NCI-H526 (cell line): ENCODE measurements at places on chromosomes 7 and 10.

- DNase-seq: no peak
Measured at GRCh38 chr10:133264461-133264860, 12.2 kb downstream of the ADAM8 start.

DNA sequence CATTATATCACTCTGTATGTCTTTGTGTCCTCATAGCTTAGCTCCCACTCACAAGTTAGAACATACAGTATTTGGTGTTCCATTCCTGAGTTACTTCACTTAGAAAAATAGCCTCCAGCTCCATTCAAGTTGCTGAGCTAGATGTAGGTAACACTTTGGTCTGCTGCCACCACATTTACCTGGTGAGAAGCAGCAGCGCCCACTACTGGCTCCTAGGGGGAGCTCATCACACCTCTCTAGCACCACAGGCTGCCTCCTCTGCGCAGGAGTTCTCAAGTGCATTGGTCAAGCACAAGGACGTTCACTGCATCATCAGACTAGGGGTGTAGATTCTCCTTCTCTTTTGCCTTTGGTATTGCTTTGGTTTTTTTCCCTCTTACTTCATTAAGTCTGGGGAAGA is 530.9 kb upstream of the AUTS2 start:
- DNase-seq: peak; percentile 54

- DNase-seq: no peak
Measured at GRCh38 chr10:34959321-34959720, 130.8 kb downstream of the CUL2 start.

DNA sequence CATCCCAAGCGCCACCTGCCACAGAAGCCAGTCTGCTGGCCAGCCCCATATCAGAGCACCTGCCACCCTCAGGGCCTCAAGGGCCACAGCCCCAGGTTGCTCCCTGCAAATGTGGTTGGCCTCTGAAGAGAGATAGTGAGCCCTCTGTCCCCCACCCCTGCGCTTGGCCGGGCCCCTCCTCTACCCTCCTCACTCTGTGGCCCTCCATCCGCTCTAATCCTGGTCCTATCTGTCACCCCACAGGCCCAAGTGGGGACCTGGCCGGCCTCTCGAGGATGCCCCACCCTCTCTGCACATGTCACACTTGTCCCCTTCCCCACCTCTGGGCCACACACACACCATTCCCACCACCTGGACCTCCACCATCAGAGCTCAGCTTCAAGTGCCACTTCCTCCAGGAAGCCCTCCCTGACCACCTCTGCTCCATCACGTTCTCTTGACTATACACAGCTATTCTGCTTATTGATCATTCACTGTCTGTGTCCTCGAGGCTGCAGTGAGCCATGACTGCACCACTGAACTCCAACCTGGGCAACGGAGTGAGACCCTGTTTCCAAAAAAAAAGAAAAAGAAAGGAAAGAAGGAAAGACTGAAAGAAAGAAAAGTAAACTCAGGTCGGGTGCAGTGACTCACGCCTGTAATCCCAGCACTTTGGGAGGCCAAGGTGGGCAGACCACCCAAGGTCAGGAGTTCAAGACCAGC is 42.4 kb downstream of the TNRC18 start:
- no peak for DNase-seq

DNA sequence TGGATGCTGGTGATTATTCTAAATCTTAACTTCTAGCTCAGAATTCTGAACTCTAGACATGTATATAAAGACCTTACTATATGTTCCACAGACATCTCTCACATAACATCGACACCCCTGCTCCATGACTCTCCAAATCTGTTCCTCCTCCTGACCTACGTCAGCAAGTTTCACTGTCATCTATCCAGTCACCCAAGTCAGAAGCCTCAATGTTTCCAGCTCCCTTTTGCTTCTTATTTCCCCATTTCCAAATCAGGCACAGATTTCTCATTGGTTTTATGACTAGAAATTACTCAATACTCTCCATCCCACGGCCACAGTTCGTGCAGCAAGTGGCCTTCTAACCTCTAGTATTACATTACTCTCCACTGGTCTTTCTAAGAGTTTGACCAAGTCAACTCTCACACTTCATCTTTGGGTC is 28.5 kb downstream of the EPC1 start:
- DNase-seq: no peak

- DNase-seq: no peak
Measured at GRCh38 chr10:788796-789748, 99.6 kb upstream of the DIP2C start.

DNA sequence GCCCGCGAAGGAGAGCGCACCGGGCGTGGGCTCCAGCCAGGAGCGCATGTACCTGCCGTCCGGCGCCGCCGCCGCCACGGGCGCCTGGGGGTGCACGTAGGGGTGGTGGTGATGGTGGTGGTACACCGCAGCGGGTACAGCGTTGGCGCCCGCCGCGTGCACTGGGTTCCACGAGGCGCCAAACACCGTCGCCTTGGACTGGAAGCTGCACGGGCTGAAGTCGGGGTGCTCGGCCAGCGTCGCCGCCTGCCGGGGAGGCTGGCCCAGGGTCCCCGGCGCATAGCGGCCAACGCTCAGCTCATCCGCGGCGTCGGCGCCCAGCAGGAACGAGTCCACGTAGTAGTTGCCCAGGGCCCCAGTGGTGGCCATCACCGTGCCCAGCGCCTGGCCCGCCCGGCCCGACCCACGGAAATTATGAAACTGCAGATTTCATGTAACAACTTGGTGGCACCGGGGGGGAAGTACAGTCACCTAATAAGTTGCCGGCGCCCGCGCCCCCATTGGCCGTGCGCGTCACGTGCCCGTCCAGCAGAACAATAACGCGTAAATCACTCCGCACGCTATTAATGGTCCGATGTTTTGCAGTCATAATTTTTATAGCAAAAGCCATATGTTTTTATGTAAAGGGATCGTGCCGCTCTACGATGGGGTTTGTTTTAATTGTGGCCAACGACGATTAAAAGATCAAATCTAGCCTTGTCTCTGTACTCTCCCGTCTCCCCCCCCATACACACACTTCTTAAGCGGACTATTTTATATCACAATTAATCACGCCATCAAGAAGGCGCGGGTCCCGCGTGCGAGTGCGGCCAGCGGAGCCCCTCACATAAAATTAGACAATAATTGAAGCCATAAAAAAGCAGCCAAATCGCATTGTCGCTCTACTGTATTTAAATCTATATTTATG is at the start of gene HOXA9:
TSS of gene HOXA9 (minus strand) at position 449 of the 907 bp plus-strand sequence. CDS start at position 369, 80 bp downstream.
- no peak for DNase-seq

DNA sequence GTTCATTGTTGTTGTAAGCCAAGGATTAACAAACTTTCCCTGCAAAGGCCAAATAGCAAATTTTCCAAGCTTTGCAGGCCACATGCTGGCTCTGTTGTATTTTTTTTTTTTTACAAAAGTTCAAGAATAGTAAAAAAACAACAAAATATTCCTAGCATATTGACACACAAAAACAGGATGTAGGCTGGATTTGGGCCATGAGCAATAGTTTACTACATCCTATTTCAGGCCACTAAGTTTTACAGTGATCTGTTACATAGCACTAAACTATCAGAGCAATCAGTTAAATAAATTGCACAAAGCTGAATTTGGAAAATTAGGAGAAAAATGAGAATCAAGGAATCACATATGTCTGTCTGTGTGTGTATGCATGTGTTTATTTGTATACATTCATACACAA is 491.8 kb upstream of the GHITM start:
- DNase-seq: no peak

DNA sequence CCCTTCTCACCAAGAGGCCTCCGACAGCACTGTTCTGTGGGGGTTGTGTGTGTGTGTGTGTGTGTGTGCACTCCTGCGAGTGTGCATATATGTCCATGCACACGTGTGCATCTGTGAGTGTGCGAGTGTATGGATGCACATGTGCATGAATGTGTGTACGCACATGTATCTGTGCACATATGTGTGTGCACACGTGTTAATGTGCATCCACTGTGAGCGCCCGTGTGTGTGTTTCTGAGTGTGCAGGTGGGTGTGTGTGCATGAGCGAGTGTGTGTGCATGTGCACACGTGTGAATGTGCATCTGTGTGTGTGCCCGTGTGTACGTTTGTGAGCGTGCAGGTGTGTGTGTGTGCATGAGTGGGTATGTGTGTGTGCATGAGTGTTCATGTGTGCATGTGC is 48.5 kb upstream of the FOXL3 start:
- DNase-seq: no peak

GRCh38 chr10:82288461-82288881 is 413.5 kb downstream of the NRG3 start:
- DNase-seq: no peak

GRCh38 chr7:140013676-140014075 is 49.1 kb downstream of the PARP12 start:
- DNase-seq: no peak

- no peak for DNase-seq
Measured at GRCh38 chr7:148789220-148789619, 90.5 kb downstream of the CUL1 start.

DNA sequence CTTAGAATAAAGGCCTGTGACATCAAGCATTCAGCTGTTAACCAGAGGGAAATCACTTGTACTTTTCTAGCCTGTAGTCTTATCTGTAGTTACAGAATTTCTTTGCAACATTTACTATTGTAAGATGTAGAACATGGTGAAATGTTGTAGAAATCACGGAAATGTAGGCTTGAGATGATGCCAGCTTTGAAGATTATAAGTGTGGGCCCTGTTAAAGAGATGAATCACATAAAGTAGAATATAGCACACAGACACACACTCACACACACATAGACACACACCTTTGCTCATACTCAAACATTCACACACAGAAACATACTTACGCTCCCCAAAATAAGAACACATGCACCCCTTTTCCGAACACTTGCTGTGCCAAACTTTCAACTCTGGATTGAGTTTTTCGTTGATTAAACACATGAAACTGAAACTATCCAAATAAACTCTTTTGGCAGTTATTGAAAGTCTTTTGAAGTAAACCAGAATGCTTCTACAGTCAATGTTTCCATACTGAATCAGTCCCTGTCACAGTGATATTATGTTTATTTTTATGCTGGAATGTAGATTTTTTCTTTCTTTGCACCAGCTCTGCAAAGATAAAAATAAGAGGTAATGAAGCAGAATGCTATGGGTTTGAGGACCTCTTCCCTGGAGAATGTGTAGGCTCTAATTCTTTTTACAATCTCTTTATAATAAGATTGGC is 230.3 kb upstream of the MEOX2 start:
- no peak for DNase-seq

- no peak for DNase-seq
Measured at GRCh38 chr7:119374436-119374835, 898.5 kb upstream of the KCND2 start.

DNA sequence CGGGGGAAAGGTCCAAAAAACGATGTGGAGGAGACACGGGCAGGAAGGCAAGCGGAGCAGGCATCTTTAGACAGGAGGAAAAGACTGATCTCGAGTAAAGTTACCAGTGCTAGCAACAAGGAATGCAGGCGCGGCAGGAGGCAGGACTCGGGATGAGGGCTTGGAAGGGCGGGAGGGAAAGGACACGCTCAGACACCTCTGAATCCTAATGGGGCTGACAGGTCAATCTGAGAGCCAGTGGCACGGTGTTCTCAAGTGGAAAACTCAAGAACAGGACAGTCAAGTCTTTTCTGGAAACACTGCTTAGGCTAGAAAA is 155.3 kb upstream of the COBL start:
- no peak for DNase-seq

GRCh38 chr7:137342265-137342664 is 1.3 kb downstream of the PTN start:
- no peak for DNase-seq

- DNase-seq: no peak
Measured at GRCh38 chr10:47071891-47072290, 160.7 kb downstream of the PTPN20 start.
